ENCODE measurements at places on chromosomes 4 and X.
A peak's percentile ranks its signal among the peaks of the same experiment; 100 is the strongest.

DNA sequence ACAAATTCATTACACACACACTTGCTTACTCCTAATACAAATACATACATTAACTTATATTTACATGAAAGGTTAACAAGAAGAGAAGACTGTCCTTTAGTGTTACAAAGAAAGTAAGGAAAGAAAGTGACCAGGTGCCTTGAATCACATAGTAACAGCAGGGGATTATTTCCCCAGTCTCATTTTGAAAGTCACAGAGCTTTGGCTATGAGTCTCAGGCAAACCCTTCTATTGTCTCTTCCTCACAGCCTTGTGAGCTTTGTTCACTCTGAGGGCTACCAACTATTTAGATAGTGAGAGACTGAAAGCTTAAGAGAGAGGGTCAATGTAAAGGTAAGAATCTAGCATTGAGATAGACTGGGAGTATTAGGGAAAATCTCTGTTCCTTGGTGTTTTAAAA is 161.6 kb downstream of the NPNT start:
- no peak for DNase-seq

- no peak for DNase-seq
Observed at GRCh38 chr4:144705601-144706590, 59.9 kb downstream of the HHIP start.

DNA sequence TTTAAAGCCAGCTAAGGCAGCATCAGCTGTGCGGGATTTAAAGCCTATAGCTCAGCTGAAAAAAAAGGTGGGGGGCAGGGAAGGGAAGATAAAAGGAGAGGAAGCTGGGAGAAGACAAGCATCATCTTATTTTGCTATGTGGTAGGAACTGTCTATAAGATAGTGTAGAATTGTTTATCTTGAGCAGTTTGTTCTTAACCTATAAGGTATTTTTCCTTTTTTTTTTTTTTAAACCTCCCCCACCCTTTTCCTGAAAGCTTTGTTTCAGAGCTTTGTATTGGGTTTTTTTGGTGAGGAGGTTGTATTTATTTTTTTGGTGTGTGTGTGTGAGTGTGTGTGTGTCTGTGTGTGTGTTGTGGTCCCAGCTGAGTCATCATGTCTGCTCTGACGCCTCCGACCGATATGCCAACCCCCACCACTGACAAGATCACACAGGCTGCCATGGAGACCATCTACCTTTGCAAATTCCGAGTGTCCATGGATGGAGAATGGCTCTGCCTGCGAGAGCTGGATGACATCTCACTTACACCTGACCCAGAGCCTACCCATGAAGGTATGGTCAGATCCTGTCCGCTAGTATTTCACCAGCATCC is 531 bp downstream of the RUFY3 start:
- DNase-seq: peak; percentile 12

DNA sequence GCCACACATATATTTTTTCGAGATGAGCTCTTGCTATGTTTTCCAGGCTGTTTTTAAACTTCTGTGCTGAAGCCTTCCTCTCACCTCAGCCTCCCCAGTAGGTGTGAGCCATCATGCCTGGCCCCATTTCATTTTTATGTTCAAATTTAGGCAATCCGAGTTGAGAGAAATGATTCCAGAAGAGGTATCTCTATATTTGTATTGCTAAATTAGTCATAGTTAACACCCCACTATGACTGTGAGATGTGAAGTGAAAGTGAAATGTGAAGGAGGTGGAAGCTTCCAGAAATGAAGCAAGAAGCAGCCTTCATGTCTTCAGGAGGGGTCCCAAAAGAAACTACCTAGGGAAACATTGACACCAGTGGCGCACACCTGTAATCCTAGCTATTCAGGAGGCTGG is 17.7 kb downstream of the APELA start:
- no peak for DNase-seq

DNA sequence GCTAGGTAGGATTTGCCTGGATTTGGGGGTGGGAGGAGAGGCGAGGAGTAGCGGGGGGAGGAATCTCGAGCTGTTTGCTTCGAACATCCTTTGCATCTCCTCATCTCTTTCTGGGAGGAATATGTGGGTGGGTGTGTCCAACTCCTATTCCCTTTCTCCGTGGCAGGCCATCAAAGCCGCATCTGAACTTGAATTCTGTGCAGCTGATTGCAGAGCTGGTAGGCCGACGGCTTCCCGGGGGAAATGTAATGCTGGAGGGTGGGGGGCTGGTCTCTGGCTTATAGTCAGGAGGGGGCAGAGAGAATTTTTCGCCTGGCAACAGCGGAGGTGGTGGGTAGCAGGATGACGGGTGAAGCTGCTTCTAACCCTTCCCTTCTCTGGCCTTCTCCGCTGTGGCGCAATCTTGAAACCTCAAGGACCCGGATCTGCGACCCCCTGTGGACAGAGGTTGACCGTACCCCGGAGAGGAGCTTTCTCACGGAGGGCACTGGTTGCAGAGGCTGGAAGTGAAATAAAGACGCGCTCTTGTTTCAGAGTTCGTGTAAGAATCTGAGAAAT is 628 bp downstream of the ZCCHC12 start:
- DNase-seq: no peak

DNA sequence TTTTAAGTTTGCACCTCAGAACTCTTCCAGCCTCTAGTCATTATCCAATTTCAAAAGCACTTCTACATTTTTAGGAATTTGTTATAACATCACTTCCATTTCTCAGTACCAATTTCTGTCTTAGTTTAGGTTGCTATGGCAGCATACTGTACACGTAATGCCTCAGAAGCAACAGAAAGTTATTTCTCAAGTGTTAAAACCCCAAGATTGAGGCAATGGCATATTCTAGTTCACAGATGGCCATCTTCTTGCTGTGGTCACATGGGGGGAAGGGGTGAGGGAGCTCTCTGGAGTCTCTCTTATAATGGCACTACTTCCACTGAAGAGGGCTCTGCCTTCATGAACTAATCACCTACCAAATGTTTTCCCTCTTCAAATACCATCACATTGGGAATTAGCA is 220.3 kb upstream of the CTSO start:
- DNase-seq: no peak

GRCh38 chrX:56366901-56367300 is 134.7 kb downstream of the KLF8 start:
- DNase-seq: no peak

- no peak for DNase-seq
Observed at GRCh38 chrX:19579485-19579884, 64.2 kb upstream of the MAP3K15 start.

DNA sequence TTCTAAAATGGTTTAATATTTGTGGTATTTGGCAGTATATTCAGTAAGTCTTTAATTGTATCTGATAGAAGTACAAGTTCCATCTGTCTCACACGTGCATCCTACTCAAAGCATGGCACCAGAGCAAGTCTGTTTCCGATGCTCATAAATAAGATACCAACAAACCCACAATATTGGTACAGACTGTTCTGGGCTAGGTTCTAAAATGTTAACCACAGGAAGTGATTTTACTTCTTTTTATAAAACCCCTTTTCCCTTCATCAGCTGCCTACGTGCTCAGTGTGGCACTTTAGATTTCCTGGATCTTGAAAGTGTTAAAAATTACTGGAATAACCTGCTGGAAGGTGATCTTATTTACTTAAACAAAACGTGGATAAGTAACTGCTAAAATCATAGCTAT is 165.1 kb downstream of the CFAP299 start:
- DNase-seq: no peak

DNA sequence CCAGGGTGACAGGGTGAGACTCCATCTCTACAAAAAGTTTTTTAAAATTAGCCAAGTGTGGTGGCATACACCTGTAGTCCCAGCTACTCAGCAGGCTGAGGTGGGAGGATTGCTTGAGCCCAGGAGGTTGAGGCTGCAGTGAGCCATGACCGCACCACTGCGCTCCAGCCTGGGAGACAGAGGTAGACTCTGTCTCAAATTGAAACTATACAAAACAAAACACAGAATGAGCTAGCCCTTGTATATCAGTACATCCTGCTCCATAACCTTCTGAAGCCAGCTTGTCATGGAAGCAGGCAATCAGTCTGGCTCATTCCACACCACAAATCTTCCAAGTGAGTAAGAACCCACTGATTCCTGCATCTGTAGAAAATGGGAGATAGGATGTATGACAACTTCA is 49.0 kb downstream of the CD99L2 start:
- no peak for DNase-seq

GRCh38 chr4:2292646-2293108 is 30.8 kb upstream of the MXD4 start:
- no peak for DNase-seq

DNA sequence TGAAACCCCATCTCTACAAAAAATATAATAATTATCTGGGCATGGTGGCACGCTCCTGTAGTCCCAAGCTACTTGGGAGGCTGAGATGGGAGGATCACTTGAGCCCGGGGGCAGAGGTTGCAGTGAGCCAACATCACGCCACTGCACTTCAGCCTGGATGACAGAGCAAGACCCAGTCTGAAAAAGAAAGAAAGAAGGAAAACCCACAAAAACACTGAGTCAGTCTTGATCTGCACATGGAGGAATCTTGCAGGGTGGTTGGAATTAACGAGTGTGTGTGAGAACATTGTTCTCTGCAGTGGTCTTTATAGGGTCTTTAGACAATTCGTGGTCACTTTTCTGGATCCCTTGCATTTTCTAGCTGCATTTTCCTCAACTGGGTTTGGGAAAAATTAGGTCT is 23.2 kb downstream of the ADD1 start:
- no peak for DNase-seq

GRCh38 chr4:13641084-13641483 is 13.6 kb upstream of the BOD1L1 start:
- no peak for DNase-seq

GRCh38 chrX:39165185-39165584 is 363.9 kb downstream of the MID1IP1 start:
- no peak for DNase-seq

GRCh38 chr4:4696530-4696929 is 154.7 kb upstream of the STX18 start:
- no peak for DNase-seq

Measured in activated T-cell treated with anti-CD3 and anti-CD28 coated beads for 1 hour (primary cell).